ENCODE measurements at places on chromosomes 5 and 9.

DNA sequence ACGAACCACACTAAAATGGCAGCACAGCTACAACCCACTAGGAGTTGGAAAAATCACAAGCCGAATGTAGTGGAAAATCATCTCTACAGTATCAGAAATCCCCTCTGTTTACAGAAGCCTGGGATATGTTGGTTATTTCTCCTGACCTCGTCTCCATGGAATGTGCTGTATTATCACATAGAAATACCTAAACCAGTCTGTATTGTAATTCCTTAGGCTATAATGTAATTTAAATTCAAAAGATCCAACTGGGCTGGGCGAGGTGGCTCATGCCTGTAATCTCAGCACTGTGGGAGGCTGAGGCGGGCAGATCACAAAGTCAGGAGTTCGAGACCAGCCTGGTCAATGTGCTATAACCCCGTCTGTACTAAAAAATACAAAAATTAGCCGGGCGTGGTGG, 244.8 kb upstream of the MPDZ start:
- DNase-seq = no peak

GRCh38 chr9:112631313-112632070, 86.4 kb downstream of the INIP start:
- no peak for DNase-seq

GRCh38 chr5:14237317-14238086, 94.4 kb downstream of the TRIO start:
- DNase-seq = no peak

DNA sequence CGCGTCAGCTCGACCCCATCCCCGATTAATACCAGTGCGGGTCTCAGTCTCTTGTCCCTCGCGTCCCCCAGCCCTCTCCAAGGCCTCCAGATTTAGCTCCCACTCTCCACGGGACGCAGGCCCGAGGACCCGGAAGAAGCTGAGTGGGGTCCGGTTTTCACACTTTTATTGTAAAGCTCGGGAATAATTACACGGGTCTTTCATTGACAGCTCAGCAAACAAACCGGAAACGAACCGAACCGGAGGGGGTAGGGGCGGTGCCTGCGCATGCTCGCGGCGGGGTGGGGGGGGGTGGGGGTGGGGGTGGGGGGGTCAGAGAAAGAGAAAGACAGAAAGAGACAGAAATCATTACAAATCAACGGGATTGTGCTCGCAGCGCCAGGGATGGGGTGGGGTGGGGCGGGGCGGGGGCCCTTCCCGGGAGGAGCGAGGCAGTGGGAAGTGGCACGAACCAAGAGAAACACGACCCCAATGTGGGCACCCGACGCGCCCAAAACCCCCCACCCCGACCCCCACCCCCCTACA, 27.9 kb downstream of the PCDH1 start:
- DNase-seq = peak; percentile 27

DNA sequence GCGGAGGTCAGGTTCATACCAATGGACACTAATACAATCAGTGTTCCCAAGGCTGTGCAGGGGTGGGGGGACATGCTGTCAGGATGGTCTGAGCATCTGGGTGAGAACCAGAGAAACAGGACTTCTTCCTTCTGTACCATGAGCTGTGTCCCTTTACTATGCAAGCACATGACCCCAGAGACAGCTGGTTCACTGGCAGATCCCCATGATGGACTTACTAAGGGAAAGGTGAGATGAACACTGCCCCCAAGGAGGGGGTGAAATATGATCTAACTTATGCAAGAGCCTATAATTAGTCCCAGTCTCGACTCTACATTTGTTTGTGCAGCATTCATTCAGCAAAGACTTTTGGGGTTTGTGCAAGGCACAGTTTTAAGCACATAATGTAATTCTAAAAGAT, 91.4 kb downstream of the LIFR start:
- no peak for DNase-seq

- no peak for DNase-seq
These were observed 19.6 kb upstream of the TRIO start for GRCh38 chr5:14123551-14123950.

DNA sequence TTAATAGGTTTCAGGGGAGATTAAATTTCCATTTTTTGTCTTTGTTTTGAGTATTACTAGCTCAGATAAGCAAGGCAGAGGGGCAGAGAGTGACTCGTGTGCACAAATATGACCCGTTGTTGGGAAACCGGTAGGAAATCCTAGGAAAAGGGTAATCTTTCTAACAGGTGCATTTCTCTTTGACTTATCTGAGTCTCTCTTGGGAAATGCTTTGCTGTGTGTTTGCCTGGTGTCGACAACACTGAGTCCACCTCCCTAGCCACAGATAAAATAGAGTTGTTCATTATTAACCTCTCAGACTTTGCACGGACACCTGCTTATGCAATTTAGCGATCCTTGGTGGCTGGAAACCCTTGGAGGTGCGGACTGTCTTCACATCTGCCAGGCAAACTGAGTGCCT, 164.2 kb downstream of the FGF1 start:
- DNase-seq = no peak

DNA sequence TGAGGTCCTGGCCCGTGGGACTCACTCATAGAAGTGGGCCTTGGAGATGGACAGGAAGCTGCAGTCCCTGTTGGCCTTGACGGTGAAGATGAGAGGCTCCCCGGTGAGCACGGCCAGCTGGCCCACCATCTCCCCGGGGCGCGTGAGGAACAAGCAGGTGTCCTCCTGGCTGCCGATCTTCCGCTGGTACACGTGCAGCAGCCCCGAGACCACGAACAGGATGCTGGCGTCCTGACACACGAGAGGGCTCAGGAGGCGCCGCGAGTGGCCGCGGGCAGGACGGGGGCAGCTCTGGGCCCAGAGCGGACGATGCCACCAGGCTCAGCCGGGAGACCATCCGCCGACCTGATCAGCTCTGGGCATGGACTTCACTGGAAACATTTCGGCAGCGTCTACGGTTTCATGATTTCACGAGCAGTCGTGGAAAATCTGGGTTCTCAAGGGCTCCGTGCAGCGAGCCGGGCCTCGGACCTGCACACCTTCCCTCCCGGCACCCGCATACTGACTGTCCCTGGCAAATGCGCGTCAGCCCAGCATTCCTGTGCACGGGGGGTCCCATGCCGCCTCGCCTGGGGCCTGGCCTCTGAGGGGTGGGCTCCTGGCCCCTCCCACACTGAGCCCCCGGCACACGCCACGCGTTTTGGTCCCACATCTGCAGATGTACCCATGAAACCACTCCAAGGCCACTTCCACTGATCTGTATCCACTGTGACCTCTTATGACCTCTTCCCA, 41.7 kb upstream of the NSMF start:
- DNase-seq = no peak

- no peak for DNase-seq
These were observed 113.8 kb downstream of the MEF2C start for GRCh38 chr5:88769165-88769564.

DNA sequence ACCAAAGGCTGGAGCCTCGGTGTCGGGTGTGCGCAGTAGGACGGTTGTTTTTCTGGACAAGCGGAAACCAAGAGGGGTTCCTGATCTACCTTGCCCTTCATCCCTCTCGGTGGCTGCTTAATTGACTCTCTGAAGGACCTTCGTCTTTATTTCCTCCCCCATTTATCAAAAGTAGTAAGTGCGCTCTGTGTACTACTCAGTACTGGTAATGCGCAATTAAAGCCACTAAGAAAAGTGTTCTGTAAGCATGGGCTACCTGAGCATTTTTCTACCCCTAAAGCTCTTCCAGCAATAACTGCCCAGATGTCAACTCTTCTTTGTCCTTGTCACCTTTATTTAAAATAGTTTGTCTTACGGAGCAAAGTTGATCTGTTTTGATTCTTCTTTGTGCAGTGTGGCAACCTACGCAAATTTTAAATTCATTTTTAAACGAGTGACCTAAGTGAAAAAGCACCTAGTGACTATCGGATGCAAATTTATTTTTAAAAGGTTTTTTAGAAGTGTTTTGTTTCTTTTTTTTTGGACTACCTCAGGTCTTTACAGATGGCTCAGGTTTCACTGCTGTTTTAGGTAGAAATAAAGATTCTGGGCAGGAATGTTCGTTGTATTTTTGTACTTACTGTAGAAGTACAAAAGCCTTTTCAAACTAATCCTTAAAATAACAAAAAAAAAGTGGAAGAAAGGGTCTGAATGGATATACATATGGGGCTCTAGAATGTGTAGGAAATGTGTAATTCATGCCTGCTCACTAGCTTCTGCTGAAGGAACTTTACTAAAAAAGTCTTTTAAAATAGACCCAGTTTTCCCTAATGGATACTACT, 2.0 kb downstream of the JMY start:
- no peak for DNase-seq

DNA sequence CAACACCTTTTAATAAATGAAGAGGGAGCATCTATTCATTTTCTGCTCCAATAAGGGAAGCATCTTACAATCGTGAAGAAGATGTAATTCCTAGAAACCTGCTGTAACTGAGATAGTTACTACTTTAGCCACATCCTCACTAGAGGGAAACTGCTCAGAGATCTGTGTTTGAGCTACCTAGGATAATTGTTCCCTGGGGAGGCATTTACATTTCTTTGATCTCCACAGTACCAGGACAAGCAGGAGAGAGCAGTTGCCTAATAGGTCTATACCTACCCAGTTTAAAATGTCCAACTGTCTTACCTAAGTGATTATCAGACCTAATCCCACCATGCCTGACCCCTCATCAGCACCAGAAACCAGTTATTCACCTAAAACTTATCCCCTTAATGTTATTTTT, 196.9 kb downstream of the TUSC1 start:
- DNase-seq = no peak

GRCh38 chr5:153799466-153799865, 239.2 kb downstream of the FAM114A2 start:
- no peak for DNase-seq

GRCh38 chr9:136249877-136250559, 4.4 kb upstream of the QSOX2 start:
- no peak for DNase-seq

DNA sequence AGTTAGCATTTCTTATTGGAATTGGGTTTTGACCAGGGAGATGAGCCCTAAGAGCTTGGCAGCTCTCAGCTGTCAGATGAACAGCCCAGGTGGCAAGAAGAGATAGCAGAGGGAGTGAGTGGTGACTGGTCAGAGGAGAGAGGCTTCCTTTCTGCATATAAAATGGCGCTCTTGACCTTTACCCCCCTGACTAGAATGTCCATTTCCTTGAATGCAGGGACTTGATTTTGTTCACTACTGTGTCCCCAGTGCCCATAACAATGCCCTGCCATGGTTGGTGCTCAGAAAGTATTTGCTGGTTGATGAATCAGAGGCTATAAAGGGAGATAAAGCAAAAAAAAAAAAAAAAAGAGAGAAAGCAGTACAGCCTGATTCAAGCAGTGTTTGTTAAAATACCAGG, 7.2 kb downstream of the CHMP5 start:
- DNase-seq = no peak

DNA sequence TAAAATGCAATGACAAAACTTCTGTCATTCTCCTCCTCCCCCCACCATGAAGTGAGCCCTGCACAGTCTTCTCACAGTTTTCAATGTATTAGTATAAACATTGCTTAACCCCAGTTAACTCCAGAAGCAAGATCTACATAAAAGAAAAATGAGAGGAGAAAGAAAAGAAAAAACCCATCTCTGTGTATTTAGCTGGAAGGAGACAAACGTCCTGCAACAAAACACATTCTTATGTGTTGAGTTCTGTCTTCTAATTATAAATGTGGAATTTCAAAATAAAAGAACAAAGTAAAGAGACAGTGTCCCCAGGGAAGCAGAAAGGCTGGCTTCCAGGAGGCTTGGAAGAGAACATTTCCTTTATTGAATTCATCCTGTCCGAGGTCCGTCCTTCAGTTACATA, 491.9 kb upstream of the TUSC1 start:
- DNase-seq = no peak

DNA sequence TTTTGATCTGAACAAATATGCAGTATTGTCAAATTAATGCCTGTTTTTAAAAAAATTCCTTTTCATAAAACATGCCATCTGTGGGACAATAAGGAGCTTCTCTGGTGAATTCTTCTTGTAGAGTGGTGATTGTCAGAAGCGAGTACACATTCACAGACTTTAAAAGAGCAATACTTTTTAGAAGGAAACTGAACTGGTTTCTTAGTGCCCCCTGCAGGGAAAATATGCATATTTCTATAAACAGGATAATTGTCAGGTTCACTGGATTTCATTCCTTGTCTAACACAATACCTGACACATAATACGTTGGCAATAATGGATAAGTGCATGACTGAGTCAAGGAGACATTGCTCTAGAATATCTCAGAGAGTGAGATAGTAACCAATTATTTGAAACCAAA, 133.7 kb downstream of the KIF4B start:
- no peak for DNase-seq

DNA sequence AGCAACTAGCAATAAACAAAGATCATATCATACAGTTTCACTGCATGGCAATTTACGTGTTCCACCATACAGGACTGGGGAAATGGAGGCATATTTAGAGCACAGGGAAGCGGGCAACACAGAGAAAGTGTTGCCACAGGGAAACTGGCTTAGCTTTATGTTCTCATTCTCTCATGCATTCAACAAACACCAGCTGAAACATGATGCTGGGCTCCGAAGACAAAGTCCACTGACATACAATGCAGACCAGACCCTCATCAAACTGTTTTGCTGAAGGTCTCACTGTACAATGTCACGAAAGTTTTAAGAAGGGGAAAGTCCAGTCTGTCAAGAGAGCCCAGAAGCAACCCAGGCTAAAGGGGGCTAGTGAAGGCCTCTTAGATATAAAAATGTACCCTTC, 115.1 kb downstream of the MAPKAP1 start:
- no peak for DNase-seq

- DNase-seq = no peak
These were observed 24.0 kb downstream of the PTGES2 start for GRCh38 chr9:128103589-128103962.

GRCh38 chr9:37414503-37414943, 8.0 kb upstream of the GRHPR start:
- DNase-seq = no peak

GRCh38 chr9:102855641-102856040, 139.5 kb upstream of the CYLC2 start:
- DNase-seq = no peak

- DNase-seq = no peak
These were observed 1.7 kb downstream of the PDCD1LG2 start for GRCh38 chr9:5511935-5512580.

GRCh38 chr9:113222482-113222841, 1.1 kb downstream of the SLC31A1 start:
- no peak for DNase-seq

DNA sequence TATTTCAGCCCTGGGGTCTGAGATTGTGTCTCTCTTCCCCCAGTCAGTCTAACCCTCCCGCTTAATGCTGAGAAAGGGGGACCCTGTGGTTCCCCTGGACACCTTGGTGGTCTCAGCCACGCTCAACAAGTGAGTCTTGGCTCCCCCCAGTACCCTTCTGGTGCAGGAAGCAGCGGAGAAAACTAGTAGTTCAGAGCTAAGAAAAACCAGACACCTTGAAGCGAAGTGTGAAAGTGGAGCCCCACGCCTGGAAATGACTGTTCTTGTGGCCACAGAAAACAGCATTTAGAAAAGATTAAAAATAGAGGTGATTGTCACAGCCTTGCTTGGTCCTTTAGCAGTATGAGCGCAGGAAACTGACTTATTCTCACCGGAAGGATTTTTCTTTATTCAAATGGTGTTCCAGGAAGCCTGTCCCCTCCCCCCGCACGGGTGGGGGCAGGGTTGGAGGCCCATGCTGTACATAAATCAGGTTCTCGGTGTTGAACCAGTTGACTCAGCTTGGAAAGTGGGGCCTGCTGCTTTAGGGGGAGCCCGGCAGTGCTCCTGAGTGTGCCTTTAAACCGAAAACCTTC, 8.1 kb downstream of the ARPC5L start:
- no peak for DNase-seq

Measured in NCI-H2227 treated with DMSO at 0.1 percent for 48 hours (cell line).